ENCODE measurements at places on chromosomes 2 and 18.

GRCh38 chr2:66968946-66969345, 428.2 kb upstream of the ETAA1 start:
- no peak for DNase-seq

- DNase-seq = no peak
These were observed 137.4 kb downstream of the ACOXL start for GRCh38 chr2:110869472-110870446.

DNA sequence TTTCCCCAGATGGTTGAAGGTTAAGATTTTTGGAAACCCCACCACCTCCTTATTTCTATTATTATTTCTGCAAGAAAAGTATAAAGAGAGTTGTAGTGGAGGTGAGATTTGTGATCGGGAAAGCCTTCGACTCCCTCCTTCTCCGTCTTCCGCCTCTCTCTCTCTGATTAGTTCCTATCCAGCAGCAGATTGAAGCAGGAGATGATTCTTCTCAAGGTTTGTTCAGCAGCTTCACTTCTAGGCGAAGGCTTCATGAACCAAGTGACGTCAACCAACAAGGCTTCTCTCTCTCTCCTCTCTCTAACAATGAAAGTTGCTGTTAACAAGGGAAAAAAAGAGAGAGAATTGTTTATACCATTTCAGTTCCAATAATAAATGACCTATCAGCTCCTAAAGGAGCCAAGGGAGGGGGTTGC, at the start of gene BAZ2B:
Gene BAZ2B, minus strand, starts transcription at position 263 of the 416 bp plus-strand sequence. CDS start 137,829 bp downstream, outside the sequence.
- DNase-seq = peak; percentile 72

GRCh38 chr2:224379986-224380385, 21.9 kb downstream of the FAM124B start:
- DNase-seq = no peak

- DNase-seq = no peak
These were observed 34.4 kb downstream of the ACYP2 start for GRCh38 chr2:54149638-54150441.

- DNase-seq = no peak
These were observed 168.7 kb upstream of the GULP1 start for GRCh38 chr2:188122985-188123384.

DNA sequence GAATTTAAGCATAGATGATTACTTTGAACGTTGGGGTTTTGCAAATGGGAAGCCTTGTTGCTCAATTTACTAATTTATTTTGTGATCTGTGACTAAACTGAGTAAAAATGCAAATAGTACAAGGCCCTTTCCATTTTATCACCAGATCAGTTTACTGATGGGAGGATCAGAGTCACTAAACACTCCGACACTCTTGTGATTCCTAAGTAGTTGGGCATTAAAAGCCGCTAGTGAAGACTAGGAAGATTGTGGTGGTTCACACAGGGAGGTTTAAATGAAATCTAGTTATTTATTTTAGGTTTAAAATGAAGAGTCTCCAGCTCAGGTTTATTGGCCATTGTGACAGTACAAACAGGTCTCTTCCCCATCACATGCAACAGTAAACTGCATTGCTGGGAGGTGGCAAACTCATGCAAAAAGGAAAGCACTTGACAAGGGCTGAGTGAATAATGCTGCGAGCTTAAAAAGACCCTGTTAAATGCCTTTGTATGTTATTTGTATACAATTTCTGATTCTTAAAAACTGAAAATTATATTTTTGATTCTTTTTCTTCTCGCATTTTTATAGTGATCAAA, 394.8 kb upstream of the FANCL start:
- no peak for DNase-seq

DNA sequence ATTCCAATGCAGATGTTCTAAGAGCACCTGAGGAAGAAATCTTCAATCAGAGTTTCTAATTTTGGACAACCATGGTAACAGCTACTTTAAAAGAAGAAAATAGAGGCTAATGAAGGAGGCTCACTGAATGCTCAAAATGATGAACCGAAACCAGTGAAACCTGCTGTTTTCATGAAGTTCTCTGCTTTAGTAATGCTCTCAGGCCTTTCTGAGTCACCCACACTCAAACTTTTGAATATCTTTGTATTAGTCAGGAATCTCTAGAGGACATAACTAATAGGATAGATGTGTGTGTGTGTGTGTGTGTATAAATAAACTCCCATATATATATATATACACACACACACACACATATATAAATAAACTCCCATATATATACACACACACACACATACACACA, 76.9 kb upstream of the RIT2 start:
- DNase-seq = no peak

DNA sequence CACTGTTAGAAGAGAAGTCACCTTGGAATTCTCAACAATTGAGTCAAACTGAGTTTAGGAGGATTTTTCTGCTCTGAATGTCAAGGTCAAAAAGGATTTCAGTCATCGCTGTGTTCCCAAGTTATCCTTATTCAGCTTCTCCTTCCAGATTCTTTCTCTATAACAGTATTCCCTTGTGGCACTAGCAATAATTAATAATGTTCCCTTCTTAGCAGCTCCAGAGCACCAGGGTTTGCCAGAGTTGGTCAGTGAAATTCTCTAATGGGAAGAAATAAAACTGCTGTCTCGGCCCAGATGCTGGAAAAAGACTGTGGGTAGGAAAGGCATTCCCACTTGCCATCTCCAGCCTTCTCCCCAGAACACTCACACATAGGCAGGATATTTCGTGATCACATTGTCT, 836.0 kb upstream of the PIK3C3 start:
- no peak for DNase-seq

GRCh38 chr2:81276595-81276994, 972.0 kb upstream of the LRRTM1 start:
- no peak for DNase-seq

- no peak for DNase-seq
These were observed 37.5 kb upstream of the SH3RF3 start for GRCh38 chr2:109091526-109091925.

GRCh38 chr2:144170179-144170578, 349.7 kb downstream of the ZEB2 start:
- no peak for DNase-seq

DNA sequence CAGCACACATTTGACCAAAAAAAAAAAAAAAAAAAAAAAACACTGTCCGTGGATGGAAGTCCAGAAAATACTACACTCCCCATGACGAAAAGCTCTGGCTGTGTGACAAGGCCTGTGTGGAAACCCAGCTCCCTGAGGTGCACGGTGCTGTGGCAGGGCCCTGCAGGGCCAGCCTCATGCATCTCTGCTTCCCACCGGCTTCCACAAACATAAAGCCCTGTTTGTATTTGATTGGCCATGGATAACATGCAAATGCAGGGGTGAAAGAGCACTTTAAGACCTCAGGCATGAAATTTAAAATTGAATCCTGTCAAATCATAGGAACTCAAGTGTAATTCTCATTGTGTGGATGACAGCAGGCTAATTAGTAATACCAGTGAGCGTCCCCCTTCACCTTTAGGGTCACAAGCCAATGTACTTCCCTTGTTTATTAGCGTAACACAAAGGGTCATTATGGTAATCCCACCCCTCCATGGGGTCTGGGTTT, 757.2 kb downstream of the GALR1 start:
- DNase-seq = peak; percentile 20

DNA sequence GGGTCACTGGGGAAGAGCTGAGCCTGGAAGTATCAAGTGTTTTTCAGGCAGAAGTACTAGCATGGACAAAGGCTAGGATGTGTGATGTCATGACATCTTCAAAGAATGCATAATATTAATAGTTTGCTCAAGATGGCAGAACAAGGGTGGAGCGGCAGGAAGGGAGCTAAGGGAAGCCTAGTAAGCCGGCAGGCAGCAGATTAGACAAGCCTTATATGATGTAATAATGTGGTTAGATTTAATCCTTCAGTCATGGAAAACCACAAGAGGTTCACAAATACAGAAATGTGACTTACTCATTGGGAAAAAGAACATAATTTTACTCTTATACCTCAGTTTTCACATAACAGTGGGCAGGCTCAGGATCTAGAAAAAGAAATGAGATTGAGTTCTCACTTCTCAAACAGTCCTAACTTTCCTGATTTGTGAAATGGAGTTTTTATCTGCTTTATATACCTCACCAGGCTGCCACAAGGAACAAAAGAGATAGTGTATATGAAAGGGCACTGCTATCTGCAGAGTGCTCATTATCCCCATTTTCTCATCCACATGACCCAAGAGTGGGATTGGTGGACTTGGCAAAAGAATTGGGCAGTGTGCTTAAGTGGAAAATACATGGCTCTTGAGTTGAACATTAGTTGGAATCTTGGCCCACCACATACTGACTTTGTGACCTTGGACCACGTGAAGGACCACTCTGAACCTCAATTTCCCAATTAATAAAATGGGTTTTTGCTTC, 89.1 kb upstream of the LHCGR start:
- no peak for DNase-seq

DNA sequence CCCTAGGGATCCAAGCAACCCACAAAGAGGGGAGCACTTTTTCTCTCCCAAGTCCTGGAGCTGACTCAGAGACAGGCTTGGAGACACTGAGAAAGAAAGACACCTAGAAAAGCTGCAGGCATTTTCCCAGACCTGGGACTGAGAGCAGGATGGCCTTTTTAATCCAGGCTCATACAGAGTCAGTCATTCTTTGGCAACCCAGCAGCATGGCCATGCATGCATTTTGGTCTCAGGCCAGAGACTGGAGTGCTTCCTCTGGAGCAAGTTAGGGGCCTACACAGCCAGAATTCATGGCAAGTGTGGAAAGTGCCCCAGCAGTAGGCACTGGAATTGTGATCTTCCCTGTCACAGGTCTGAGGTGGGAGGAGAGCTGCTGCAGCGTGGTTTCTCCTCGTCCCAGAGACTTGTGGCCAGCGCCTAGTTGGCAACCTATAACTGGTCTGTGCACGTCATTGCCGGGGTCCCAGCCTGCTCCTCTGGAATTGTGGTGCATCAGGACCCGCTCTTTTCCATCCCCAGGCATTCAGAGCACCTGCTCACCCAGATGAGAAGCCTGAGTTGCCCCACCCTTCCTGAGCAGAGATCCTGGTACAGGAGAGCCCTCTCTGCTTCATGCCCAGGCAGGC, 231.9 kb upstream of the RAB6C start:
- no peak for DNase-seq

GRCh38 chr2:25380023-25380422, 38.3 kb upstream of the DNMT3A start:
- no peak for DNase-seq

DNA sequence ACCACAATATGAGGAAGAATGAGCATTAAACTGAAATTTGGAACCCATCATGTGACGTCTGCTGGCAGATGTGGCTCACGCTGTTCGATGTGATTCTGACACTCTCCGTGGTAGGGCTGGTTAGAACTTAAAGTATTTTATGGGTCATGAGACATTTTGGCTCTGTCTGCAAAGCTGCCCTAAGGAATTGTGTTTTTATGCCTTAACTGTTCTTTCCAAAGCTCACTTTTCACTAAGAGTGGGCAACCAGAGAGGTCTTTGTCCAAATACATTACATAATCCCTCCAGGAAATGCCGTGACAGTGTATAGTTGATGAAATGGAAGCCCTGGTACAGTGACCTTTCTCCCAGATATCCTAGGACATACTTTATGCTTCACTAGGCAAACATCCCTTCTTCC, 119.1 kb downstream of the AQP4 start:
- DNase-seq = no peak

DNA sequence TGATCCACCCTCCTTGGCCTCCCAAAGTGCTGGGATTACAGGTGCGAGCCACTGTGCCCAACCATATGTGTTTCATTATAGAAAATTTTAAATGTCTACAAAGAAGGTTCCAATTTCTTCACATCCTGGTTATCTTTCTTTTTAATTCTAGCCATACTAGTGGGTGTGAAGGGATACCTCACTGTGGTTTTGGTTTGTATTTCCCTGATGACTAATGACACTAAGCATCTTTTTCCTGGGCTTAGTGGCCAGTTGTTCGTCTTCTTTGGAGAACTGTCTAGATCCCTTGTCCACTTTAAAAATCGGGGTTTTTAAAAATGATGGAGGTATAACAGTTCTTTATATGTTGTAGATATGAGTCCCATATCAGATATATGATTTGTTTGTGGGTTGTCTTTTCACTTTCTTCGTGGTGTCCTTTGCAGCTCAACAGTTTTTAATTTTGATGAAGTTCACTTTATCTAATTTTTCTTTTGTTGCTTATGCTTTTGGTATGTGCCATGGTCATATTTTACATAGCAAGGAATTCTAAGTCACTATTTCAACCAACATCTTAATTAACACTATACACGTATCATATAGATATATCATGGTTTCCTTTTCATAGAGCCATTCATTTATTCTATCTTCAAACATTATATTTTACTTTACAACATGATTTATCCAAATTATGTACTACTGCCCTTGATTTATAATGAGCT, 135.0 kb upstream of the RIOK3 start:
- no peak for DNase-seq

DNA sequence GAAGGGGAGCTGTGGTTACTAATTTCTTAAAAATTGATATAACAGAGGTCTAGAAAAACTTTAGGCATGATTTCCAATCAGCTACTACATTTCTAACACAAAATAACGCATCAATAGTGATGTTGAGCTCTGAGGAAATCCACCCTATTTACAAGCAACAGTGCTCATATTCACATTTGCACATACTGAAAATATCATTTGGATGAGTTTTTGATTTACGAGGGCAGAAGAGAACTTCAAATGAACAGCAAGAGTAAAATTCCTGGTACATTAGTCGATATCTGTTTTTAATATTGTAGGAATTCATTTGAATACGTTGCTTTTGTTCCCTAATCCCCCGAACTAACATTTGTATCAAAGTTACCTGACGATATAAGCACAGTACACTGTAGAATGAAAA, 761.0 kb upstream of the POU3F3 start:
- DNase-seq = no peak

GRCh38 chr2:95305380-95306061, 8.4 kb downstream of the KCNIP3 start:
- no peak for DNase-seq

- DNase-seq = no peak
These were observed 19.7 kb downstream of the LPIN2 start for GRCh38 chr18:2992995-2993877.

- DNase-seq = no peak
These were observed 70.8 kb downstream of the TMEM200C start for GRCh38 chr18:5824370-5824984.

GRCh38 chr18:73087282-73087977, 219.6 kb upstream of the NETO1 start:
- DNase-seq = no peak

GRCh38 chr2:21821672-21822227, 698.0 kb downstream of the TDRD15 start:
- DNase-seq = no peak

GRCh38 chr2:5121121-5121520, 571.1 kb upstream of the SOX11 start:
- no peak for DNase-seq
